ENCODE measurements at places on chromosomes 7 and 10.

DNA sequence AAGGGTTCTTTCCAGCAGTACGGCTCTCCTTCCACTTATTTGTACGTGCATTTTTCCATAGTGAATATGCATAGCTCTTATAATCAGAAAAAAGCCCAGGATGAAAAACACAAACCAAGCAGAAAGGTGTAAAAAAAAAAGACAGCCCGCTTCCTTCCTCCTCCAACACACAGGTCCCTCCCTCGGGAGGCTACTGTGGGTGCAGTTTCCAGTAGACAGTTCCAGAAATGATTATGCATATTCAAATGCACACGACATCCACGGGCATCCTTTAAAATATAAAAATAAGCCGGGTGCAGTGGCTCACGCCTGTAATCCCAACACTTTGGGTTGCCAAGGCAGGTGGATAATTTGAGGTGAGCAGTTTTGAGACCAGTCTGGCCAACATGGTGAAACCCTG, 59.9 kb downstream of the TNRC18 start:
- no peak for DNase-seq

- no peak for DNase-seq
Observed at GRCh38 chr10:96124230-96125141, 5.6 kb upstream of the ZNF518A start.

DNA sequence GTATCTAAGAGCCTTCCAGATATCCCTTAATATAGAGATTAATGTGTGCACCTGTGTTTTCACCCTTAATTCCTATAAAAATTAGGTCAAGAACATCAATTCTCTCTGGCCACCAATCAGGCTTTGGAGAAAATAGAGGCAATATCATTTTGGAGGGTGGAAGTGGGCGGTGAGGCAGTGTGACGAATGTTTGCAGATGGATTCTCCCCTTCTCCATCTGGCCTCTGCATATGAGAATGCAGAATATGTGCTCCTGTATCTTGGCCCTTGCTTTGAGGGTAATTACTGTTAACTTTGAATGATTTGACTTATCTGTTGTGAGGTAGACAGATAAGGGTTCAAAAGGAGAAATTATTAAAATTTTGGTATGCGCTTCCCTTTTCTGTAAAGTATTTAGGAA, 304.0 kb upstream of the NPSR1 start:
- DNase-seq = no peak

DNA sequence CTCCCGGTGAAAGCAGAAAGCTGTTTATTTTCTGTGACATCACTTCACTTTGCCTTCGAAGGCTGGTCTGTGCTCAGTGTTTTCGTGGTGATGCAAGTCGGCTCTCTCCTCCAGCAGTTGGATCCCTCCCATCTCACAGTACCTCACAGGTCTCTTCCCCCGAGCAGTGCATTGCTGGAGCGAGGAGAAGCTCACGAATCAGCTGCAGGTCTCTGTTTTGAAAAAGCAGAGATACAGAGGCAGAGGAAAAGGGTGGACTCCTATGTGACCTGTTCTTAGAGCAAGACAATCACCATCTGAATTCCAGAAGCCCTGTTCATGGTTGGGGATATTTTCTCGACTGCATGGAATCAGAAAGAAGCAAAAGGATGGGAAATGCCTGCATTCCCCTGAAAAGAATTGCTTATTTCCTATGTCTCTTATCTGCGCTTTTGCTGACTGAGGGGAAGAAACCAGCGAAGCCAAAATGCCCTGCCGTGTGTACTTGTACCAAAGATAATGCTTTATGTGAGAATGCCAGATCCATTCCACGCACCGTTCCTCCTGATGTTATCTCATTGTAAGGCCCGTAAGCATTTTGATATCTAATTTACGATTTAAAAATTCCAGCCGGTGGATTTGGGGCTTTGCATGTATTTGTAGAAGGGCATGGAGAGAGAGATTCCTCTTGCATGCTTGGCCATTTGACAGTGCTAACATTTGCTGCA, at the start of gene LGI1:
Gene LGI1, plus strand, starts transcription at position 136 of the 707 bp plus-strand sequence. Its CDS starts 209 bp downstream, at position 345.
- DNase-seq = no peak

- DNase-seq = no peak
Observed at GRCh38 chr10:30373596-30374327, 24.7 kb upstream of the MTPAP start.

DNA sequence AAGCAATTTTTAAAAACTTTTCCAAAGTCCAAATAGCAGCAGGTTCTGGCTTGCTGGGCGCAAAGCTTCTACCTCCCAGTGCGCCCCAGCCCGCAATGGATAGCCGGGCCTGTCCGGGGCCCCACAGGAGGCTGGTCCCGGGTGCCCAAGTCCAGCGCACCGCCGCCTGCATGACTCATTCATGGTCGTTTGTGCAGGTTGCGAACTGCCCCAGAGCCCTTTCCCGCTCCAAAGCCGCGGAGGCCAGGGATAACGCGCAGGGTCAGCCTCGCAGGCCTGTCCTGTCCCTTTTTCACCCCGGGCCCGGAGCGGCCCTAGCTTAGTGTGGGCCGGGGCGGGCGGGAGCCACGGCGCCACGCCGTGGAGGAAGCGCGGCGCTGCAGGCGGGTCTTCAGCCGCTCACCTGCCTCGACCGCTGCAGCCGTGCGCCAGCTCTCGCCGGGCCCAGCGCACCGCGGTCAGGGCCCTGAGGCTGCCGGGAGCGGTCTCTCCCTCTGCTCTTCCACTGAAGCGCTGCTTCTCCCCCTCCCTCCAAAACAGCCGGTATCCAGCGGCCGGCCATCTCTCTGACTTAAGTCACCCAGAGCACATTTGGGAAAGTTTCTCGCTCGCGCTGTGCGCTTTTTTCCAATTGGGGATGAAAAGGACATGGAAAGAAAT, 1.7 kb upstream of the EGR2 start:
- DNase-seq = peak; percentile 87

DNA sequence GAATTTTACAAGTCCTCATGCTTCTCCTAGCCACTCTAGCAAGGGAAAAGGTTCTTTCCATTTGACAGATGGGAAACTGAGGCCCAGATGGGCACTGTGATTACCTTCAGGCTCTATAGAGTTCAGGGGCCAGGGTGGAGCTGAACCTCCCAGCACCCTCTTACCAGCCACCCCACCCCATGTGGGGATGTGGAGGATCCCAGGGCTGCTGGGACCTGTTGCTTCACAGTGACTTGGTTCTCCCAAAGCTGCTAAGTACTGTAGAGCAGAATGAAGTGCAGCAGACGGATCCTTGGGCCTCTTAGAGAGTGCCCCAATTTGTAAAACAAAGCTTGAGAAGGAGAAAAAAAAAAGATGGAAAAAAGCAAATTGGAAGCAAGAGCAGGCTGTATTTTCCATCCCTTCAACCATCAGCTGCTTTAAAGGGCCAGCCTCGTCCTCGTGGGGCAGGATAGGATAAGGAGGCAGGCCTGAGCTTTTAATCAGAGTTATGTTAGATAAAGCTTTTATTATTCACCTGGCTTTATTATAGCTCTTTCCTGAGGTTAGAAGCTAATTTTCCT, 147.0 kb downstream of the CDH23 start:
- no peak for DNase-seq

GRCh38 chr7:134891262-134891695, 95.0 kb upstream of the AGBL3 start:
- peak; percentile 94 for DNase-seq

GRCh38 chr10:26870766-26871165, 10.0 kb upstream of the ABI1 start:
- no peak for DNase-seq

- peak; percentile 77 for DNase-seq
Observed at GRCh38 chr10:45464958-45465567, 91.0 kb downstream of the ALOX5 start.

GRCh38 chr7:105857009-105857952, 19.1 kb downstream of the ATXN7L1 start:
- DNase-seq = no peak

- DNase-seq = no peak
Observed at GRCh38 chr10:22672319-22673090, 41.9 kb downstream of the PIP4K2A start.

- DNase-seq = no peak
Observed at GRCh38 chr10:23294638-23295247, 49.9 kb downstream of the C10orf67 start.

- peak; percentile 27 for DNase-seq
Observed at GRCh38 chr7:117068511-117069145, 115.3 kb downstream of the ST7 start.

DNA sequence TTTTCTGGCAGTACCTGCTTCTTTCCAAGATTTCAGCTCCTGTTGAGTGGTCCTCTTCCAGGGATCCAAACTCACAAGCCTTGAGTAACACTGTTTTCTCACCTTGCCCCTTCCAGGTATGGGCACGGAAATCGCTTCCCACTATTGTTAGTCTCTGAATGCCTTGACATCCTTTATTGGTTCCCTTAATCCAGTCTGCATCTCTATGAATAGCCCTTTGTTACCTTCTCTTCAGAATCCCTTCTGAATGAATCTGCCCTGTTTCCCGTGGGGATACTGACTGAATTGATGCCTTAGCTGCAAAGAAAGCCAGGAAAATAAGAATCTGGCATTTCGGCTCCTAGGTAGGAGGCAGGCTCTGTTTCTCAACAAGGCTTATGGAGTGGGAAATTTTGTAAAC, 467.7 kb downstream of the PLXNA4 start:
- DNase-seq = no peak

DNA sequence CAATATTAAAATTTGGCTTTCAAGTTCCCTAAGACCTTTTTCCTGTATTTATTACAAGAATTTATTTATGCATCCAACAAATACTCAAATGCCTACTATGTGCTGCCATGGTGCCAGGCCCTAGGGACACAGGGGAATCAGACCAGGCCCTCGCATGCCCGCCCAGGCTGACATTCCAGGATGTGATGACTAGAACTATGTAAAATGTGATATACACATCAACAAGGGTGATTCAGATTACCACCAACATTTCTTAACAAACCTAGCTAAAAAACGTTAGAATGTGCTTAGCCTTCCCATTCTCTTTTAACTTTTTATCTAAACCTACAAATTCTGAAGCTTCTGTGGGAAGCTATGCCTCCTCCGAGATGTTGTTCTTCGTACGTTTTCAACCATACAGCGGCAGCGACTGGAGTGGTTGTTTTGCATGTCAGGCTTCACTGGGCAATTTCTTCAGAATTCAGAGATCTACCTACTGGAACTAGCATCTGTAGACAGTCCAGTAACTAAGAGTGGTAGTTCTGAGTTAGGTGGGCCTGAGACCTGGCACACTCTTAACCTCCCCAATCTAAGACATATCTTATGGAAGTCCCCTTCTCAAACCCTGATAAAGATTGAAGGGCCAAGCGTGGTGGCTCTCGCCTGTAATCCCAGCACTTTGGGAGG, 22.1 kb downstream of the GNA12 start:
- DNase-seq = no peak

- no peak for DNase-seq
Observed at GRCh38 chr7:92799446-92800211, 36.7 kb downstream of the CDK6 start.

GRCh38 chr7:43636093-43636492, 53.2 kb downstream of the STK17A start:
- no peak for DNase-seq

All from hindlimb muscle (tissue), 1 donor.